CMK (cell line): ENCODE measurements at places on chromosomes 1 and 21.

DNA sequence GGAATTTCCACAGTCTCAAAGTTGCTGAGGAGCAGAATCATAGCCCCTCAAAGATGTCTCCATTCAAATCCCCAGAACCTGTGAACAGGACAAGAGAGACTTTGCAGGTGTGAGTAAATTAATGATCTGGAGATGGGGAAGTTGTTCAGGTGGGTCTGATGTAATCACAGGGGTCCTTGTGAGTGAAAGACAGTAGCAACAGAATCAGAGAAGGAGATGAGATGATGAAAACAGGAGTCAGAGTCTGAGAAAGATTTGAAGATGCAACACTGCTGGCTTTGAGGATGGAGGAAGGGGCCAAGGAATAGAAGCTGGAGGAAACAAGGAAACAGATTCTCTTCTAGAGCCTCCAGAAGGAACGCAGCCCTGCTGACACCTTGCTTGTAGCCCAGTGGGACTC lies 81.5 kb downstream of the SELENOF start:
- no peak for DNase-seq

- DNase-seq = no peak
Measured at GRCh38 chr1:206814716-206815341, 42.5 kb upstream of the IL10 start.

- DNase-seq = no peak
Measured at GRCh38 chr21:14869984-14870852, 194.6 kb downstream of the NRIP1 start.

DNA sequence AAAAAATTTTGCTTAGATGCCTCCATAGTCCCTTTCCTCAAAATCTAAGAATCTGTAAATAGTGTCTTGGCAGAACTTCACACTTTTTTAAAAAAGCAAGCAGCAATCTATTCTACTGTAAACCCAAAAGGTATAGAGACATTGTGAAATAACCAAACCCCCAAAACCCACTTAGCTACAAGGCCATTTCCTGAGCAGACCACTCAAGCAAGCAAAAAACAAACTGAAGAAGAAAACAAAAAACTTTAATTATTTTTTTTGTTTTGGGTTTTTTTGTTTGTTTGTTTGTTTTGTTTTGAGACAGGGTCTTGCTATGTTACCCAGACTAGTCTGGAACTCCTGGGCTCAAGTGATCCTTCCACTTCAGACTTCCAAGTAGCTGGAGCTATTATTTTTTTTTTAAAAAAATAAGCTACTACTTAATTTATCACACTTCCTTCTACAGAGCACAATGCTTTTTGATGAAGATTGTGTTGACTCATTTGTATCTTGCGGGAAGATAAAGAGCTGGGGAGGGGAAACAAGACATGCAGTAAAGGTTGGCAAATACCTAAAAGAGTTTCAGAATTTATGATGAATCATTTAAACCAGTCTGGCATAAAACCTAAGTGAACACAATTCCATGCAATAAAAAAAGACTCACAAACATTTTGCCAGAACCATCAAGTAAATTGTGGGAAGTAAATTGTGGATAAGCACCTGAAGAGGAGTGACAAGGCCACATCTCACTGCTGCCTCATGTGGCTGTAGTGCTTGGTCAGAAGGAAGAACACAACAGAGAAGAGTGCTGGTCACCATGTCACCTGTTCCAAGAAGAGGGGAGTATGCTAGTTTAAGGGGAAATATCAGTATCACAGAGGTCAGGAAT lies 2.7 kb upstream of the PTPN22 start:
- DNase-seq = peak; percentile 18

GRCh38 chr1:119285482-119285881 lies 83.1 kb upstream of the HAO2 start:
- DNase-seq = no peak

DNA sequence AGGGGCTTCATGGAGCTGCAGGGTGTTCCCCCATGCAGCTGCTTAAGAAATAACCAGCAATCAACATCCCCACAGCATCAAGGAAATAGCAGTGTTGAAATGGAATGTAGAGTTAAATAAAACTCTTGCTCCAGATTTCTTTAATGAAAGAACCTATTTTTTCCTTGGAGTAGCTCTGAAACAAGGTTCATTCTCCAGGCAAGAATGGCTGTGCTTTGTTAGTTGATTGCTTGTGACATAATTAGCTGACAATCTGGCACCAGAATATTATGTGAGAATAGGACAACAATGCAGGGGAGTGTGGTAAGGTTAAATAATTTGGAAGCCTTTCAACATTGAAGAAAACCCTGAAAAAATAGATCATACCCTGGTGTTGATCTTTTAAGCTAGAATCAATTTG lies 254.2 kb upstream of the RRP15 start:
- DNase-seq = no peak

DNA sequence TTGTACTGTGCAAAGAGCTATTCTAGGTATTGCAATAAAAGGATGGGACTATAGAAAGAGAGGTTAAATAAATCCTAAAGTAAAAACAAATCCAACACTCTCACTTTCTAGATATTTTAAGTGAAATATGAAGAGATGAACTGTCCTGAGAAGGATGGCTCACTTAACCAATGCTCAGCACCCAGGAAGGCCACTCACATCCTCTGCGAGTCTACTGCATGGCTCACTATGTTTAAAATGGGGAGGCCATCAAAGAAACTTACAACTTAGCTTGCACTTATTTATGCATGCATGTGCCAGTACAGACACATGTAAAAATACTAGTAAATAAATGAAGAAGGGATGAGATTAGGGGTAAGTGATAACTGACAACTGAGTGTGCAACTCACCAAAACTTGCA lies 37.5 kb downstream of the PLPPR5 start:
- no peak for DNase-seq

DNA sequence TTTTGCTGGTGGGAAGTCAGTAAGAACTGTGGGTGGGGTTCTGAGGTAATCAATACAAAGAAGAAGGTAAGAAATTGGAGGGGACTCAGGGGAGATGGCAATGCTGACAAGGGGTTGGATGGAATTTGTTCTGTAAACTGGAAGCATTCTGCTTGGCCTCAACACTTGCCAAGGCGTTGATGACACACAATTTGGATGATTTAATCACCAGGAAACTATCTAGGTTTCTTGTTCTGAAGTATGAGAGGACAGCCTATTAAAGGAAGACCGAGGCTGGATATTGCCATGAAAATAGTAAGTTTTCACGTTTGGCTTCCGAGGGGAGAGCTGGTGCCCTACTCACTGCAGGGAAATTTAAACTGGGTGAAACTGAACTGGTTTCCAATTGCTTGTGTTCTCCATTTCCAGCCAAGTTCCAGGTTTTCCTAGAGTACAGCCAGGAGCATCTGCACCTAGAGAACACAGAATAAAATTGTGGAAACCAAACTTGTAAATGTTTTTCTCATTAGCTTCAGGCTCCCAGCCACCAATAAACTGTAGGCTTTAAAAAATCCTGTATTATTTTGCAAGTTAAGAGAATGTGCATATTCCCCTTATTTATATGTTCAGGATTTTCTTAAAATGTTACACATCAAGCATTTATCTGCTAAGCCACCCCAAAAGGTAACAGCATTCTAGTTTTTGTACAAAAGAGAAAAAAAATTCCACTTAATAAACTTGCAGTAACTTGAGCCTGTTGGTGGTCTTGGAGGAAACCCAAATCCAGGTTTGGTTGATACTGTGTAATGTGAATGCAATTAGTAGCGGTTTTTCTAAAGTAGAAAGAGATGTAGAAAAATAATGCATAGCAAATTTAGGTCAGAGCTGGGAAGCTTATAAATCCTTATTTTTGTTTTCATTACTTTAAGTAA lies 53.8 kb downstream of the ROR1 start:
- no peak for DNase-seq

GRCh38 chr1:112840631-112841624 lies 115.1 kb downstream of the SLC16A1 start:
- peak; percentile 35 for DNase-seq

DNA sequence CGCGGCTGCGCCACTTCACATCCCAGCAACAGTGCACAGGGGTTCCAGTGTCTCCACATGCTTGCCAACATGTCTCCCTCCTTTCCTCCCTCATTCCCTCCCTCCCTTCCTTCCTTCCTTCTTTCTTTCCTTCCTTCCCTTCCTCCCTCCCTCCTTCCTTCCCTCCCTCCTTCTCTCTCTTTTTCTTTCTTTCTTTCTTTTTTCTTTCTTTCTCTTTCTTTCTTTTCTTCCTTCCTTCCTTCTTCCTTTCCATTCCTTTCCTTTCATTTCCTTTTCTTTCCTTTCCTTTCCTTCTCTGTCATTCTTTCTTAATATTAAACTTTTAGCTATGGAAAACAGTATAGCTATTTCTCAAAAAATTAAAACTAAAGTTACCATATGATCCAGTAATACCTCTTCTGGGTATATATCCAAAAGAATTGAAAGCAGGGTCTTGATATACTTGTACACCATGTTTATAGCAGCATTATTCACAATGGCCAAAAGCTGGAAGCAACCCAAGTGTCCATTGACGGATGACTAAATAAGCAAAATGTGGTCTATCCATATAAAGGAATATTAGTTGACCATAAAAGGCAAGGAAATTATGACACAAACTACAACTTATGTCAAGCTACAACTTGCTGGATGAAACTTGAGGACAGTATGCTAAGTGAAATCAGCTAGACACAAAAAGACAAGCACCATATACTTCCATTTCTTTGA lies 55.0 kb upstream of the TLR5 start:
- DNase-seq = no peak

- DNase-seq = peak; percentile 100
Measured at GRCh38 chr1:186082235-186082937, 292.7 kb downstream of the TPR start.

DNA sequence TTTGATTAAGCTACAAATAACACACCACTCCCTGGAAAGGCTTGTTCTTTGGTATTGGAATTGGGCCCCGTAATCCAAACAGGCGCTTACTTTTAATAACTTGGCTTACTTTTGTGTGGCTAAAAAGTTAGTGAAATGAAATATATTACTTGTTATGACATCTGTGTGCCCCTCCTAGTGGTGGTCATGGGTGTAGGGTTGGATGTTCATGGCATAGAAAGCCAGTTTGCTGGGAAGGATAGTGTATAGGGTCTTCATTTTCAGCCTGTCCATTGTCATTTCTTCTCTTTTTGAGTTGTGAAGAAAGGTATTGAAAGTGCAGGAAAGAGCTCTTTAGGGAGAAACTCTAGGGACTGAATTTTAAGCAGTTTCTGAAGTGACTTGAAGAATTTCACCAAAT lies 5.9 kb downstream of the CDC14A start:
- DNase-seq = no peak

DNA sequence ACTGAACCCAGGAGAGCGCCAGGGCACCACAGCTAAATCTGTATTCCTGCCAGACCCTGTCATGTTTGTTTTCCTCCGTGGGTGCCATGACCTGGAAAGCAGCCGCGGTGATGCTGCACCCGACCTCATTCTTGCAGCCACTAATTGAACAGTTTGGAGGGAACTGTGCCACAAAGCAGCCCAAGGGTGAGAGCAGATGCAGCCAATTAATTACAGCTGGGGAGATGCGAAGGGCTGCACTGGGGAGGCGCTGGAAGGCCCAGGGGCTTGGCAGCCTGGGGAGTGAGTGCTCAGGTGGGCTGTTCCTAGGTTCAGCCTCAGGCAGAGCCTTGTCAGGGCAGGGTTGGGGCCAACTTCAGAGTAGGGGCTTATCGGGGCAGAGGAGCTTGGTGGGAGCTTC lies 158.4 kb upstream of the CD34 start:
- DNase-seq = no peak

DNA sequence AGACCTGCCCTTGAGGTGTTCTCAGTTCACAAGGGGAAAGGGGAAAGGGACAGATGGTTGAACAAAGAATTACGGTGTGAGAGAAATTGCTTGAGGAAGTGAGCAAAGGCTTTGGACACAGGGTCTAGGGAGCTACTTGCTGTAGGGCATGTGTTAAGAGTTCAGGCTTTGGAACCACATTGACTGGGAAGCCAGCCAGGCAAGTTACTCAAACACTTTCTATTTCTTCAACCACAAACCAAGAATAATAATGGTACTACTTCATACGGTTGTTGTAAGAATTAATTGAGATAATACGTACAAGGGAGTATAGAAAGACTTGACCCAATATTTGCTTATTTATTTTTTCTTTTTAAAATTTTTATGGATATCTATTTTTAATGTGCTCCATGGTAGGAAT lies 26.6 kb downstream of the AK4 start:
- no peak for DNase-seq

DNA sequence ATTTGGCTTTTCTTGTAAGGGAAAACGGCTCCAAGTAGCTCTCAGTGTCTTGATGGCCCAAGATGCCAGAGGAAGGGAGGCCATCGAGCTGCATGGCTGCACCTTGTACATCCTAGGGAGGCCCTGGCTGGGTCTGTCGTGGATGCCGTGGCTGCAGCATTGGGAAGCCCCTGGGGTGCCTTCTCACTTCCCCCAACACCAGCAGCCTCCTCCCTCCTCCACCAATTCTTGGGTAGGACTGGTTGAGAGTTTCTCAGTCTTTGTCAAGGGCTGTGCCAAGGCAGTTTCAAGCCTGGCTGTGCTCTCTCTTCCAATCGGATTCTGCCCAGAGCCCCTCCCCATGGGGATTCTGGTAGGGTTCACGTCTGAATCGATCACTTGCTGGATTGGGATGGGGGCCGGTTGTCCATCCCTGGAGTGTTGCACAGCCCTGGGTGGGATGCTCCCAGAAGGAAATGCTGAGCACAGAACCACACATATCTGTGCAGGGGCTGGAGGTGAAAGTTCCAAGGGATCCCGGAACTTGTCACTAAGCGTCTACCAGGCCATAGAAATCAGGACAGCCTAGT lies 14.0 kb upstream of the SPSB1 start:
- DNase-seq = no peak

- no peak for DNase-seq
Measured at GRCh38 chr1:163166886-163167555, 35.7 kb downstream of the RGS5 start.

DNA sequence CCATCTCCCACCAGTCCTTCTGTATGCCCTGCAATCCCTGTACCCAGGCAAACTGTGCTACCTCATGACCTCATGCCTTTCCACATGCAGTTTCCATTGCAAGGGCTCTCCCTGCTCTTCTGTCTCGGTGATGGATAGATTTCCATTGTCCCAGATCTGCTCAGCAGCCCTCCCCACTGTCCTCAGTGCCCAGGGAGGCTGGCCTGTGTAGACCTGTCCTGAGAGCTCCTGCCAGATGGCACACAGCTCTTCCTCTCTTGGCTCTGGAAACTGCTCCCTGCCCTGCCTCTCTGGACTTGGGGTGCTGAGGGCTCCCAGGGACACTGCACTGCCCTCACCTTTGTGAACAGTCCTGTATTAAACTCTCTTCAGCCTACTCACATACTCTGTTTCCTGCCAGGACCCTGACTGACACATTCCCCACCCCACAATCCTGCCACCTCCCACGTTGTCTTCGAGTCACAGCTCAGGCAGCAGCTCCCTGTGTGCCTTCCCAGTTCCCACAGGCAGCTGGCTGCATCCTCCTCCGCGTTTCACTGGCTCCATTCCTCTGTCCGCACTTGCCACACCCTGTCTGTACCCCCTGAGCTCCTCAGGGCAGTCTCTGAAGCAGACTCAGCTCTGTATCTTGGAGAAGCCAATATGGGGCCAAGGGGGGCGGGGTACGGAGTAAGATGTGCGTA lies 57.0 kb downstream of the SPATA46 start:
- DNase-seq = no peak

GRCh38 chr1:203264052-203264501 lies 34.6 kb upstream of the CHIT1 start:
- no peak for DNase-seq
